ENCODE measurements at places on chromosomes 1 and 21.
A peak's percentile ranks its signal among the peaks of the same experiment; 100 is the strongest.

DNA sequence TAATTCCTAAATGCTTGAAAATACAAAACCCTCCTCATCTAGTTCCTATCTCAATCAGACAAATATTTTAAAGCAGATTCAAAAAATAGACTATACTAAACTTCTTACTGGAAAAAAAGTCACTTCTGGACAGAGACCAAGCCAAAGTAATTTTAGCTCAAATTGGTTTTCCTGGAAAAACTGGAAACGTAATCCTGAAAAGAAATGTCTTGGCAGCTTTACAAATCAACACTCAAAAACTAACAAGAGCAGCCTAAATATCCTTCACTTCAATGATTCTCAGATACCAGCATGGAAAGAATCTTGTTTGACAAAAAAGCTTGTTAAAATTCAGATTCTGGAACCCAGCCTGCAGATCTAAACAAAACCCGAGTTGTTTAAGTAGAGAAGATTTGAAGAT is 9.1 kb upstream of the GPR88 start:
- DNase-seq = no peak

- DNase-seq = no peak
Measured at GRCh38 chr1:5971471-5972197, 20.6 kb downstream of the NPHP4 start.

DNA sequence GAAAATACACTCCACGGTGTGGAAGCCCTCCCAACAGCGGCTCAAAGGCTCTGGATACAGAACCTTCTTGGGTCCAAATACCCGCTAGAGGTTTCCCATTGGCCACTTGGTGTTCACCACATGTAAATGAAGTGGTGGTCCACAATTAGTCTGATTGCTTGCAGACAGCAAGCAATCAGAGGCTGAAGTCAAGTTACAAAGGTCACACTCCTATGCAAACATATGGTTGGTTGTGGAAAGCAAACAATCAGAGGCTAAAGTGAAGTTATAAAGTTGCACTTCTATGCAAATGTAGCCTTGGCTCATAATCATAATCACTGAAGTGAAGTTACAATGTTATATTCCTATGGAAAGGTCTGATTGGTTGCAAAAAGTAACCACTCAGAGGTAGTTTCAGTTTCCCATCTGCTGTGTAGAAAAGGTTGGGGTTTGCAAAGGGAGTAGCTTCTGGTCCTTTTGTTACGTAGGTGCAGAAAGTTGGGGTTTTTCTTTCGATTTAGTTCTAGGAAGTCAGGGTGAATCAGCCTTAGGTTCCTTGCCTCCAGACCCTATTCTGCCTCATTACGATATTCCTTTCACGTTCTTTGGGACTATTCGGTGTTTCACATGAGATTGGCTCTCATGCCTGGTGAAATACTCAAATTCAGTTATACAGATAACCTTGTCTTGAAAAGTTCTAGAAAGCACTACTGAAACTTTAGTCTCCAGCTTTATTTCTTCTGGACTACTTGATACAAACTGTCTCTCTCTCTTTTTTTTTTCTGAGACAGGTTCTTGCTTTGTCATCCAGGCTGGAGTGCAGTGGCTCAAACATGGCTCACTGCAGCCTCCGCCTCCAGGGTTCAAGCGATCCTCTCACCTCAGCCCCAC is 36.7 kb upstream of the MTF2 start:
- DNase-seq = no peak

DNA sequence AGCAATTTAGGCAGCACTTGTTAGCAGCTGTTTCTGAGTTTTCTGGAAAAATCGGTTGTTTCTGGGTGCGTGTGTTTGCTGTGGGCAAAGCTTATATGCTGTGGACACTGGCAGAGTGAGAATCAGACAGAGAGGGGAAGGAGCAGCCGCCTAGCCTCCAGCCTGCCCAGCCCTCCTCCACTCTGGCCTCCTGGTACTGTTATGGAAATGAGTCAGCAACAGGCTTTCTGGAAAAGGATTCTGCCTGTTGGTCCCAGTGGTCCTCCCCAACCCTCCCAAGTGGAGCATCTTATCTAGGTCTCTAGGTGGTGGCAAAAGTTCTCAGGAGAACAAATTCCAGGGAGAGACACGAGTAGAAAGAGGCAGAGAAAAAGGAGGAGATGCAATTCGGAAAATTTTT is 42.2 kb upstream of the GOLT1A start:
- DNase-seq = no peak

DNA sequence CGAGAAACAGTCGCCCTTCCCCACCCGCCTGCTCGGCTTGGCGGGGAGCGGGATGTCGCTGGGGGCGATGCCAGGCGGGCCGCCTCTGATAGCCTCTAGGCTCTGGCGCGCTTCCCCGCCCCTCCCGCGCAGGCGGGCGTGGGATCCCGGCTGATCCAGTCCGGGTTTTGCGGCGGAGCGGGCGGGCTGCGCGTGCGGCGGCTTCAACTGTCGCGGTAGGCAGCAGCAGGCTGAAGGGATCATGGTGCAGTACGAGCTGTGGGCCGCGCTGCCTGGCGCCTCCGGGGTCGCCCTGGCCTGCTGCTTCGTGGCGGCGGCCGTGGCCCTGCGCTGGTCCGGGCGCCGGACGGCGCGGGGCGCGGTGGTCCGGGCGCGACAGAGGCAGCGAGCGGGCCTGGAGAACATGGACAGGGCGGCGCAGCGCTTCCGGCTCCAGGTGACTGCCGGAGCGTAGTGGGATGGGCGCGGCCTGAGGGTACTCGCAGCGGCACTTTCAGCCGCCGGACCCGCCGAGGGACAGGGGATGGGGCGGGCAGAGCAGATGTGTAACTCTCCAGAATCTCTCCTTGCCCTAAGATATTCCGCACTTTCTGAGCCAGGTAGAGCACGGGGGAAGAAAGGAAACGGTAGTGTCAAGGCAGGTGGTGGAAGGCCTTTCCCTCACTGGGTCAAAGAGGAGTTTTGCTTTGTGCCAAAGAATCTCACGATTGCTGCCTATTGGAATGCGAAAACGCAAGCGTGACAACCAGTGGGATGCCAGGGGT is at the start of gene FAAH:
Gene FAAH (plus strand): TSS at position 210 of the 764 bp plus-strand sequence. CDS start 32 bp downstream, at position 242.
- peak; percentile 28 for DNase-seq

GRCh38 chr1:94301186-94301585 is 63.8 kb upstream of the ARHGAP29 start:
- DNase-seq = no peak

DNA sequence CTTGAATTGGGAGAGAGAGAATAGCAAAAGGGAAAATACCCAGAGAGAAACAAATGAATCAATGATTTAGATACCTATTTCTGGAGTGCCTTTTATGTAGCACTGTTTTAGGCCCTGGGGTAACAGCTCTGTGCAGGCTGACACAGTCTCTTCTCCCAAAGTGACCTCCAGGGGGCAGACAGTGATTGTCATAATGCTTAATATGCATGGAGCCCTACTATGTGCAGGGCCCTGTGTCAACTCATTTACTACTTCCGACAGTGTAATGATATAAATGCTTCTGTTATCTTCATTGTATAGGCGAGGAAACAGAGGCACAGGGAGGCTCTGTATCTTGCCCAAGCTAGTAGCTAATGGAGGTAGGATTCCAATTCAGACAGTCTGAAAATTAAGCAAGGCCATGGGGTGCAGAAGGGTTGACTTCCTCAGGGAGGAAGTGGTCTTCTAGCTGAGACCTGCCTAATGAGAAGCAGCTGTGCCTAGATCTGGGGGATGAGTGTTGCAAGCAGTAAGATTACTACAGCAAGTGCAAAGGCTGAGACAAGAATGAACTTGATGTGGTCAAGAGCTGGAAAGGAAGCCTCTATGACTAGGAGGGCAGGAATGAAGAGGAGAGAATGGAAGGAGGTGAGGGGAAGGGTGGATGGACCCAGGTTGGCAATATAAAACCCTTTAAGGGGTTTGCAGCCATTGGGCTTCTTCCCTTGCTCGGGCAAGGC is 16.2 kb upstream of the SERINC2 start:
- DNase-seq = no peak

DNA sequence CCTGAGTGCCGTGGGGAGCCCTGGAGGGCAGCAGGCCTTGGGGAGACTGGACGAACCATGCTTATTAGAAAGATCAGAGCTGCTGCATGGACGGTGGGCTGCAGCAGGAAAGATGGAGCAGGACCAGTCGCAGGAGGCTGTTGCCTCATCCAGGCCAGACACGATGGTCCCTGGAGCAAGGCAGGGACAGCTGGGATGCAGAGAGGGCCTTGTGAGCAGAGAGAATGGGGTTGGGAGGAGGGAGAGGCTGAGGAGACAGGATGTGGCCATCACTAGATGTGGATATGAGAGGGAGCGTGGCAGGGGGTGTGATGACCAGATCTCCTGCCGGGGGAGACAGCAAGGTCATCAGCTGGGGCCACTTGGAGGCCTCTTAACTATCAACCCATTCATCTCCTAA is 727.6 kb downstream of the PTPRU start:
- DNase-seq = no peak

GRCh38 chr1:4430406-4431365 is 223.7 kb upstream of the AJAP1 start:
- DNase-seq = no peak

- no peak for DNase-seq
Measured at GRCh38 chr1:152348447-152348846, 11.4 kb downstream of the FLG2 start.

- no peak for DNase-seq
Measured at GRCh38 chr1:8213136-8213535, 104.8 kb upstream of the SLC45A1 start.

DNA sequence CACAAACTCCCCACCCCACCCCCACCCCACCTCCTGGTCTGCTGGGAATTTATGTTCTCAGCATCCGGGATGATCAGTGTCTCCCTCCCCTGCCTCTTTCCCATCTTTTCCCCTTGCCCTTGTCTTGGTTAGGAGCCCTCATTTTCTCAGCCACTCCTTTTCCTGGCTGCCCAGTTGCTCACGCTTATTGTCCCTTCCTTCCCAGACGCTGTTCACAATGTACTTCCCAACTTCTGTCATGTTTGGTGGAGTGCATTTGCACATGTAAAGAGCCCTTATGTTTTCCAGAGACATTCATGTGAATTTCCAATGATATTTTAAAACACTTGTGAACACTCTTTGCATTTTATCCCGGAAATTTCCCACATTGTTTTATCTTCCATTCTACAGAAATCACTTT is 192.1 kb downstream of the RHOU start:
- no peak for DNase-seq

GRCh38 chr21:45747802-45748445 is 104.4 kb downstream of the PCBP3 start:
- DNase-seq = no peak

- DNase-seq = no peak
Measured at GRCh38 chr1:227749916-227750710, 14.9 kb downstream of the SNAP47 start.
